ENCODE measurements at places on chromosomes 16 and 17.

- DNase-seq, result no peak
These were observed 9.6 kb downstream of the CALCOCO2 start for GRCh38 chr17:48840441-48840840.

DNA sequence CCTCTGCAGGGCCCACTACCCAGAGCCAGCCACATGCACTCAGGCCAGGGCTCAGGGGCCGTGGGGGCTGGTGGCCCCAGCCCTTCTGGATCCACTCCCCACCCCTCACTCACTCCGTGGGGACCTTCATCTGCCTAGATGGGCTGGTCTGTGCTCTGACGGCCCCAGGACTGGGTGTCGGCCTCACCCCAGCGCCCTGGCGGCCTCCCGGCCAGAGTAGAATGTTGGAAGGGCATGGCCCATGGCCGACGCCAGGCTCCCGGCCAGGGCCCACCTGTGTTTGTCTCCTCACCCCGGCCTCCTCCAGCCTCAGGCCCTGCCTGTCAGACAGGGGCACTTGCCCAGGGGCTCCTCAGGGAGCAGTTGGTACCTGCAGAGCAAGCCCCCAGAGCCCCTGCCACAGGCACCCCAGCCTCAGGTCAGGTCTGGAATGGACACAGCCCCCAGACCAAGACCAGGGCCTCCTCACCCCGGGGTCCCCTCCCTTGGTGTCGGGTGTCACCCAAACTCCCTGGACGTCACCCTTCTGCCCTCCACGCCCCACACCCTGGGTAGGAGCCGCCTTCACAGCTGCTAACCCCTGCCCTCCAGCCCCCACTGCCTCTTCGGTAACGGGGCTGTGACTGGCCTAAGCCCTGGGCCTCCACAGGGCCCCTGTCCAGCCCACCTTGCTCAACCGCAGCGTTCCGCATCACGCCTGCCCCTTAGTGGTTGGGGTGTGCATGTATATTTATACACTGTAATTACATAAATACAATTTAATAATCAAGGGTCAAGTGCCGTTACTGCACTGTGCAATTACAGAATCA lies 3.0 kb upstream of the CDH15 start:
- DNase-seq, result no peak

- no peak for DNase-seq
These were observed 17.6 kb downstream of the CASC3 start for GRCh38 chr17:40157973-40158372.

GRCh38 chr16:14088155-14088753 lies 17.1 kb downstream of the MRTFB start:
- no peak for DNase-seq

- DNase-seq, result no peak
These were observed 3.8 kb downstream of the YBX2 start for GRCh38 chr17:7290685-7291084.

DNA sequence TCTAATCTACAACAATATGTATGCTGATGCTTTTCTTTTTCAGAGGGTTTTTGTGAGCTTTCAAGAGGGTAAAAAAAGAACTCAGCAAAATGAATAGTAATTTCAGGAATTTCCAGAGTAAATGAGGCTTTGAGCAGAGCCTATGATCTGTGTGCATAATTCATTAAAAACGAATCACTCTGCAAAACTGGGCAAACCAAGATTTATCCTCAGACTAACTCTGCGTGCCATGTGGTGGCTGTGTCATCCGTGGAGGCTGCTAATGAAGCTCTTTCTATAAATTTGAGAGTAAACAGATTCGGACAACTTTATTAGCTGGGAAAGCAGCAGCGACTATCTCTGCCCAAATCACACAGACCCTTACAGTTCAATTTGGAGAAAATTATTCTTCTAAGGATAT lies 83.8 kb downstream of the FOXL1 start:
- DNase-seq, result no peak

- DNase-seq, result no peak
These were observed 20.7 kb downstream of the ADAP2 start for GRCh38 chr17:30942308-30943079.

DNA sequence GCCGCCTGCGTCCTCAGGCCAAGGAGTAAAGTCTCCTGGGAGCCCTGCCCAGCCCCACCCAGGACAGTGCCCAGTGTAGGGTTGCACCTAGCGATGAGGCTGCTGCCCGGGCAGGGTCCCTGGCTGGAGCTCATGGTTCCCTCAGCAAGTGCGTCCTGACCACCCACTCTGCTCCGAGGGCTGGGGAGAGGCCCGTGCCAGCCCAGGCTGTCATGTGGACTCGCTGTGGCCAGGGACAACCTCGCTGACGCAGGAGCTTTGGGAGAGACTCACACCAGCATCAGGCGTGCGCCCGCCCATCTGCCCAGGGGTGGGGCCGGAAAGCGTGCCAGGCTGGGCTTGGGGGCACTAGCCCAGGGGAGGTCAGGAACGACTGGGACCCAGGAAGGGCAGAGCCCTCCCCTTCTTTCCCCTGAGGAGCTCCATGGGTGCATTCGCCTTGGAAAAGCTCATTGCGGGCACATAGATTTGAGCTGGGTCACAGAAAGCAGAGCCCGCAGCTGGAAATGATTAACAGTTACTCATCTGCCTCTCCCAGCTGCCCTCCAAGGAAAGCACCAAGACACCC lies 19.7 kb downstream of the DPEP1 start:
- no peak for DNase-seq

- no peak for DNase-seq
These were observed 29.8 kb upstream of the ANKFY1 start for GRCh38 chr17:4293572-4293971.

GRCh38 chr16:59216291-59216690 lies 482.2 kb upstream of the GOT2 start:
- no peak for DNase-seq

GRCh38 chr17:73311428-73311780 lies 397 bp downstream of the CDC42EP4 start:
- DNase-seq, result no peak

- peak; percentile 84 for DNase-seq
These were observed 25.5 kb upstream of the ALKBH5 start for GRCh38 chr17:18158022-18158600.

- no peak for DNase-seq
These were observed 58.8 kb downstream of the UTP18 start for GRCh38 chr17:51319186-51319585.

GRCh38 chr17:14474591-14474990 lies 173.7 kb downstream of the HS3ST3B1 start:
- DNase-seq, result no peak

DNA sequence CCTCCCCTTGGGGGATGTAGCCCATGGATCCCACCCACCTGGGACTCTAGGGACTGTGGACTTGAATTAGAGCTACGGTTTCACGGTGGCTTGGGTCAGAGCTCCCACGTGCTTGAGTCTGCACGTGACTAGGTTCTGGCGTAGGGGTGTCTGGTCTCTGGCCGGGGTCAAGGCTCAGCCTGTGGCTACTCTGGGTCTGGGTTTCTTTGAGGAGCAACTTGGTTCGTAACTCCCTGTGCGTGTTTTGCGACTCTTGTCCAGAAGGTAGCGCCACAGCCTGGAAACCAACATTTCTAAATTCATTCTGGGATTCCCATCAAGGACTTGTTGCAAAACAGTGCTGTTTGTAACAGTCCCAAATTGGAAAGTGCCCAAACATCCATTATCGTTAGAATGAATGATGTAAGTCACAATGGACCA lies 470 bp upstream of the GGT6 start:
- no peak for DNase-seq

DNA sequence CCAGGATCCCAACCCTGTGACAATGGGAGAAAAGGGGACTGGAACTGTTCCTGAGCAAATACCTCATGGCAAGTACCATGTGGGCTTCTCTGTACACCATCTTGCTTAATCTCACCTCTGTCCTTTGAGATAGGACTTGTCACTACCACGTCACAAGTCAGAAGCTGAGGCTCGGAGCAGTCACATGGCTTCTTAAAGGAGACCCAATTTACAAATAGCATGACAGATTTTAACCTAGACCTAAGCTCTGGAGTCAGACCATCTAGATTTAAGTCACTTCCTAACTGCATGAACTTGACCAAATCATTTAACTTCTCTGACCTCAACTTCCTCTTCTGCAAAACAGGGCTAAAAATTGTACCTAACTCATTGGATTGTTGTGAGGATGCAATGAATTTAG lies 36.0 kb upstream of the CCL1 start:
- DNase-seq, result no peak

- DNase-seq, result no peak
These were observed 5.3 kb downstream of the ZNF469 start for GRCh38 chr16:88387941-88388627.

DNA sequence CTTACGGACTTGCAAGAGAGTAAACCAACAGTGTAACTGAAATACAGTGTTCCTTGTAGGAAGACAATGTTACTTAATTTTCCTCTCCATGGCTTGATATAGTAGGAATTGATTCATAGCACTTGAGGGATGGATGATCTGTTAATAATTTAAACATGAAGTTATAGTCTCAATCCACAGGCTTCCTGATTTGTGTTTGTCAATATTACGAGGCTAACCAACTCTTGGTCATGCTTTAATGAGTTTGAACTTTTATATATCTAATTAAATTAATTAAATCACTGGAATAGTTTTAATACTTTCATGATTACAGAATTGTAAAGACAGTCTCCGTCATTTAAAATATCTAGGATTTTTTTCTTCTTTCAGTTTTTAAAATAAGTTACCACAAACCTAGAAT lies 112.0 kb upstream of the HAS3 start:
- DNase-seq, result no peak

Data from stimulated activated CD4-positive, alpha-beta T cell treated with anti-CD3 and anti-CD28 coated beads, Interleukin-1b, Interleukin-23, amount 100 ng/mL, for 1 hour (primary cell).